ENCODE measurements at places on chromosomes 12 and 14.
A peak's percentile ranks its signal among the peaks of the same experiment; 100 is the strongest.

GRCh38 chr14:63949696-63950095 lies 96.9 kb downstream of the SYNE2 start:
- H3K4me1 ChIP-seq, result peaks cover 22% of the 10 kb centered on the region
- peaks cover 67% of the 10 kb centered on the region for H3K36me3 ChIP-seq
- peak overlapping the region; percentile 33 for H3K27ac ChIP-seq
- no peak for DNase-seq

GRCh38 chr12:106021516-106021915 lies 117.2 kb downstream of the NUAK1 start:
- H3K4me1 ChIP-seq, result no peaks in the 10 kb centered on the region
- H3K36me3 ChIP-seq, result no peaks in the 10 kb centered on the region
- no peaks in the 10 kb centered on the region for H3K27me3 ChIP-seq
- DNase-seq, result no peak

- DNase-seq, result no peak
- peaks cover 35% of the 10 kb centered on the region for H3K36me3 ChIP-seq
- no peak overlapping the region for H3K27ac ChIP-seq
- peaks cover 5% of the 10 kb centered on the region for H3K4me1 ChIP-seq
- no peak overlapping the region for H3K4me3 ChIP-seq
Observed at GRCh38 chr12:42396473-42397259, 70.7 kb downstream of the PPHLN1 start.

GRCh38 chr12:29521951-29522350 lies 24.5 kb upstream of the OVCH1 start:
- no peaks in the 10 kb centered on the region for H3K27me3 ChIP-seq
- H3K4me1 ChIP-seq, result no peaks in the 10 kb centered on the region
- H3K27ac ChIP-seq, result no peak overlapping the region
- H3K4me3 ChIP-seq, result no peak overlapping the region
- no peak for DNase-seq
- no peaks in the 10 kb centered on the region for H3K36me3 ChIP-seq

DNA sequence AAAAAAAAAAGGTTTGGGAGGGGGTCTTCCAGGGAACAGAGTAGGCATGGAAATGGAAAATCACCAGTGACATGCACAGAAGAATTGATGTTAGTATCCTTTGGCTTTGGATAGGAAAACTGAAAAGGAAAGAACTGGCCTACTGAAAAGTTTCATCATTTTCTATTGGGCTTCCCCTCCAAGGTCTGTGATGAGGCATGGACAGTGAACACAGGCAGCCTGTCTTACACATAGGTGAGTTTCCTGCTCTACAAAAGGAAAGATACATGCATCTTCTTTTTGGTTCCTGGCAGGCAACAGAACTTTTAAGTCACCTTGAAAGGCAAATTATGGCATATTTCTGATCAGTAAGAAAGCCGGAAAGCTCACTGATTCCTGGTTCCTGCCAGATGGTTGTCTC lies 5.8 kb downstream of the BMAL2 start:
- no peak for DNase-seq
- H3K27ac ChIP-seq, result no peak overlapping the region
- H3K27me3 ChIP-seq, result peaks cover 15% of the 10 kb centered on the region
- H3K4me1 ChIP-seq, result peaks cover 12% of the 10 kb centered on the region
- no peak overlapping the region for H3K4me3 ChIP-seq

GRCh38 chr12:14387219-14387871 lies 21.9 kb downstream of the ATF7IP start:
- peak overlapping the region; percentile 83 for H3K27ac ChIP-seq
- no peaks in the 10 kb centered on the region for H3K27me3 ChIP-seq
- peaks cover 76% of the 10 kb centered on the region for H3K4me1 ChIP-seq

All from activated naive CD4-positive, alpha-beta T cell treated with anti-CD3 and anti-CD28 coated beads, Interleukin-2, amount 10 ng/mL, durations not matched to agents 7 days and 5 days (primary cell).